ENCODE measurements at places on chromosomes 11 and 22.
A peak's percentile ranks its signal among the peaks of the same experiment; 100 is the strongest.

- no peak for DNase-seq
Measured at GRCh38 chr11:5818245-5818886, 9.6 kb downstream of the OR52N2 start.

GRCh38 chr11:79762279-79762921 is 321.6 kb upstream of the TENM4 start:
- no peak for DNase-seq

GRCh38 chr22:36463783-36464184 is 17.7 kb downstream of the TXN2 start:
- DNase-seq = no peak

GRCh38 chr22:48334971-48335370 is 1492.7 kb downstream of the BRD1 start:
- no peak for DNase-seq

DNA sequence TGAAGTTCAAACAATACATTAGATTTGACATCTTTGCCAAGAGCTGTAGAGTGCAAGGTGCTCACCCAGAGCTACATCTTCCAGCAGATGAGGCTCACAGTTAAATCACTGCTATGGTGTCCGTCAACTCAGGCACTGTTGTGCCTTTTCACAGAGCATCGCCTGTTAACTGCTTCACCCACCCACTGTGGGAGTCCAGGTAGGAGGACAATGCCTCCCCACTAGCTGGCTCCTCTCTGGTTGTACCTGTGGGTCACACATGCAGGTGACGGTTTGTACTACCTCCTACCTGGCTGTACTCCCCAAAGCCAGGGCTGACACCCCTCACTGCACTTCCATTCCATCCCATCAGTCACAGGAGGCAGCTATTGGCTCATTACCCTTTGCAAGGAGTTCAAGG is 84.6 kb upstream of the TOP3B start:
- DNase-seq = no peak

- peak; percentile 25 for DNase-seq
Measured at GRCh38 chr11:58923300-58923788, 15.9 kb upstream of the GLYATL1 start.

DNA sequence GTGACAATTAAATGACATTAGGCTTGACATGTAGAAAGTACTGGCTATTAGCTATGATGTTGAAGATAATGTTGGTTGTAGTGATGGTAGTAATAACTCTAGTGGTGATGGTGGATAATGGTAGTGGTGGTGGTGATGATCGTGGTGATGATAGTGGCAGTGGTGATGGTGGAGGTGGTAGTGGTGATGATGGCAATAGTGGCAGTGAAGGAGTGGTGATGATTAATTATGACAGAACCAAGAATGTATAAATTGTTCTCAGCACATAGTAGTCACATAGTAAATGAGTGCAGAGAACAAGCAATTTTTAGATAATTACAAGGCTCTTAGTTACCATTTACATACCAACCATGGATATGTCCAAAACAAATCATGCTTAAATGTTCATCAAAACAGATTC is 5.3 kb upstream of the CD44 start:
- peak; percentile 49 for DNase-seq

- peak; percentile 14 for DNase-seq
Measured at GRCh38 chr11:37946155-37946766, 1348.2 kb upstream of the RAG2 start.

DNA sequence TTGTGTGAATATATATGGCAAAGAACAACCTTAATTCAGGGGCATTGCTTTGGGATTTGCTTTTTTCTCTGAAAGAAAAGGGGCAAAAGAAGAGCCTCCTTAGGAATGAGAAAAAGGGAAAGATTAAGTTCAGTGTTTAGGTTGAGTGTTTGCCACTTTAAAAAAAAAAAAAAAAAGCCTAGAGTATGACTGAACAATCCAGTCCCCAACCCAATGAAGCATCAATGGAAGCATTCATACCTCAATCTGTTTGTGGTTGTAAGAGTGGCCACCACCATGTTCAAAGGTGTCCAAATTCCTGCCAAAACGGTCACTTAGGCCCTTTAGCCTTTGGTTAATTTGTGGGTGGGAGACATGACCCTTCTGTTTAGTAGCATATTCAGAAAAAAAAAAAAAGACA is 260.6 kb downstream of the SOX6 start:
- no peak for DNase-seq

DNA sequence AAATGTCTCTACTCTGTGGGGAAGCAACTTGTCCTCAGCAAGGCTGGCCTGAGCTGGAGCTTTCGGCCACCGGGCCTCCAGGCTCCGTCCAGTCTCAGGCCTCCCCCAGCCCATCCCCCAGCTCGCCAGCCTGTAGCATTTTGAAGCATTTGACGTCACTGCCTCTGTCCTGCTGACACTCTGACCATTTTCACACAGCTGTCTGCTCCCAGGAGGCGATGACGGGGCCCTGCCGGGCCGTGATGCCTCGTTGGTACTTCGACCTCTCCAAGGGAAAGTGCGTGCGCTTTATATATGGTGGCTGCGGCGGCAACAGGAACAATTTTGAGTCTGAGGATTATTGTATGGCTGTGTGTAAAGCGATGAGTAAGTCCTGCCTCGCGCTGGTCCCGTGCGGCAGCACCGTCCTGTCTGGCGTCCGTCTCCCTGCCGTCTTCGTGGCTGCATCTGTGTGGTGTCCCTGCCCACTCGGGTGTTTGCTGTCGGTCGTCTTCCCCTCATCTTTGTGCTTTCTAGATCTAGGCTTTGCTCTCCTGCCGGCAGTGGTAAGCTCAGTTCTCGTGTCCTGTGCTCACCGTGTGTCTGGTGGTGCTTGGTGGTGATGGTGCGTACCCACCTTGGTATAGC is 36.1 kb upstream of the ST14 start:
- no peak for DNase-seq

GRCh38 chr11:13927481-13927880 is 35.0 kb upstream of the SPON1 start:
- DNase-seq = no peak

DNA sequence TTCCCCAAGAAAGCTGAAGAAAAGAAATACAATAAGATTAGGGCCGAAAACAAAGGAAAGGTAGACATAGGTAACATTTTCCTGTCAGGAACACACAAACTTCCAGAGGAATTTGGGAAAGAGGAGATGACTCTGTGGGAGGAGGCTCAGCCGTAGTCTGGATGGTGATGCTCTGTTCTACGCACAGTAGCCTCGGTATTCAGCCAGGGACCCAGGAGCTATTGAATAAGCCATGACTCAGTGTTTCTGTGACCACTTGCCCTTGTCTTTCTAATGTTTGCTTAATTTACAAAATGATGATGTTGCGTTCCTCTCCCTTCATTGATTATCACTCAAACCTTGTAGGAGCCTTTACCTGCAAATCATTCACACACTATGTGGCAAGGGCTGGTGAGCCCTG is 745.0 kb downstream of the NTM start:
- no peak for DNase-seq

DNA sequence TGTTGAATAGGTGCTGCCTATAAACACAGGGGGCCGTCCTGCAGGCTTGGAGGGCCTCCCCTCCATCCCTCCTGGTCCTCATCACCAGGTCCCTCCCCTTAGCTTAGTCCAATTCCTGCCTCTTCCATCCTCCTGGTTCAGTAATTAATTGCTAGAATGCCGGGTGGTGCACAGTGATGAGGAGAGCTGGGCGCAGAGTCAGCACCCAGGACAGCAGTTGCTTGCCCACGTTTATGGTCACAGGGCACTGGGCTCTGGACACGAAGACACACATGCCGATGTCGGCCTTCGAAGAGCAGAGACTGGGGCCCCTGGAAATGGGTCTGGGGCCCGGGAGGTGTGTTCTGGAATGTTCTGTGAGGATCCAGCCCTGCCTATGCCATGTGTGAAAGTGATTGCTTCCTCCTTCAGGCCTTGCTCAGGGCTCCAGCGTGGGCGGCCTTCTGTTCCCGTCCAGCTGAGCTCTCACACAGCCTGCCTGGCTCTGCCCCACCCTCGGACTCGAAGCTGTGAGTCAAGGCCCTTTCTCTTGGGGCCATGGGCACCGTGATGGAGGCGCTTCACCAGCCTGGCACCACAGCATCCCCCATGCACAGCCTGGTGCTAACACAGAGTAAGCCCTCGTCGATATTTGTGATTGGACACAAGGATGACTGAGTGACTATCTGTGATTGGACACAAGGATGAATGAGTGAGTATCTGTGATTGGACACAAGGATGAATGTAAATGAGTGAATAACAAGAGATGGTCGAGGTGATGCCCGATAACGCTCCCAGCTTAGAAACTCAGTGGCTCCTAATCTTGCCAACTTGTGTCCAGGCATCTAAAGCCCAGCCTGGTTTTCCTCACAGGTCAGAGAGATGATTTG is 884.7 kb downstream of the BRD1 start:
- no peak for DNase-seq

DNA sequence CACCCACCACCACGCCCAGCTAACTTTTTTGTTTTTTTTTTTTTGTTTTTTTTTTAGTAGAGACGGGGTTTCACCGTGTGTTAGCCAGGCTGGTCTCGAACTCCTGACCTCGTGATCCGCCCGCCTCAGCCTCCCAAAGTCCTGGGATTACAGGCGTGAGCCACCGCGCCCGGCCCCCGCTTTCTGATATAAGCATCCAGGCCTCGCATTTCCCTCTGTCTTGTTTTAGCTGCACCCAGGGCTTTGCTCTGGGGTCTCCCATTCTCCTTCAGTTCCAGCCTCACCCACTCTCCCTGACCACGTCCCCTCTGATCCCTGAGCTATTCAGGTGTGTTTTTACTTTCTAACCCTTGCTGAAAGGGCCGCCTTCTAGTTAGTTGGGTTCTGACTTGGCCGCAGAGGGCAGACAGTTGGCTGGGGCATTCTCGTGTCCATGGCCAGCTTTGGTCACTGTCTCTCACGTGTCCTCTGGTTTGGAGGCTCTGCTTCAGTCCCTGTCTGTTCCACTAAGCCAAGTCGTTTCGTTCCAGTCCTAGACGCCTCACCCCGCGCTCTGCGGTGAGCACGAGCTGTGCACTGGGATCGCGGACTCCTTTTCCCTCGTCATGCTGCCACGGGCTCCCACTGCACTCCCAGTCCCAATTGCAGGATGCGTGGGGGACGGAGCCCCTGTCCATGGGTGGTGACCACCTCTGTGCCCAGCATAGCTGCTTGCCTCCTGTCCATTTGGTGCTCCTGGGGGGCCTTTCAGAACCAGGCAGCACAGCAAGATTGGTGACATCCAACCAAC is 6.0 kb upstream of the TNNT3 start:
- DNase-seq = no peak

- DNase-seq = no peak
Measured at GRCh38 chr11:128599729-128600128, 12.4 kb upstream of the ETS1 start.

DNA sequence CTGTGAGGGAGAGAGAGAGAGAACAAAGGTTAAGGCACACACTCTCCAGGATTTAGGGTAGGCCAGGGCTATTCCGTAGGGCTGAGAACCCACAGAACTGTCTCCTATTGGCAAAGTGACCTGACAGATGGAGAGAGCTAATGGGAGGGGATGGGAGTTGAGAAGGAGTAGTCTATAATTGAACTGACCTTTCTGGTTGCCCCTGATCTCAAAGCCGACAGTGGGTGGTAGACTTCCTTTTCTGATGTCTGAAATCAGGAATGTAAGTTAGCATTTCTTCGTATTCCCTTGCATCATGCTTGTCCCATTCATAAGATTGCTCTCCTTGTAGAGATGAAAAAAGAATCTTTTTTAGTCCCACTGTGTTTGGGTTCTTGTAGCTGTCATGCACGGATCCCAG is 210.1 kb downstream of the NTM start:
- DNase-seq = no peak

- DNase-seq = no peak
Measured at GRCh38 chr11:72045849-72046248, 34.5 kb downstream of the NUMA1 start.

DNA sequence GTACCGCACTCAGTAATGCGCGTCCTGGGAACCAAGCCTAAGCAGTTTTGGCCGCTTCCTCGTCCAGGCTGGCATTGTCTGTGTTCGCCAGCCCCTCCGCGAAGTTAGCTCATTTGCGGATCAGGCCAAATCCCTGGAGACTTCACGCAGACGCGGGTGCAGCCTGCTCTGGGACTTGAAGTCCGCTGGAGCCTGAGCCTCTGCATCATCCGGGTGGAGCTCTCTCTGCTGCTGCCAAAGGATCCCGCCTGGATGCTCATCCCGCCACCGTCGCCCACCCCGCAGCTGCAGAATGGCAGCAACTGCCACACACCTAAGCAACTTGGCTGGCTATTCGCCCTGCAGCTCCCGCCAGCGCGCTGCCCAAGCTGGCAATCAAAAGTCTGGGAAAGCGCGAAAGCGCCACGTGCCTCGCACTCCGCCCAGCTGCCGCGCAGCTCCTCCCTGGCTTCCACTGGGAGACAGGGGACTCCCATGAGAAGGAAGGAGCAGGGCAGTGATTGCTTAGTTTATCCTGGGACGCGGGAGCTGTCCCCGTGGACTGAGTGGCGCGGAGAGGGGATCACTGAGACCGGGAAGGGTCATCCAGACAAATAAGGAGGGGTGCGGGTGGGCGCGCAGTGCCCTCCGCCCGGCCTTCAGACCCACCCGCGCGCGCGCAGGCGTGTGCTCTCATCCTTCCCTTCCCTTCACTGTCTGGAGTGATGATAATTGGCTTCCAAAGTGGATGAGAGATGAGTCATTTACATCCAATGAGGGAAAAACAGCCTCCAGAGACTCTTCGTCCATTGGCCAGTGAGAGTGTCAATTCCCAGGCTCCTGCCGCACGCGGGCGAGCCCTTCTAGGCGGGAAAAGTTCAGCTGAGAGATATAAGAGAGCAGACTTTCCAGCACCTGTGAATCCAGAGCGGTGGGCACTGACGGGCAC is 23.2 kb upstream of the GLYATL1B start:
- no peak for DNase-seq

- no peak for DNase-seq
Measured at GRCh38 chr11:64384981-64385944, 26.3 kb downstream of the RPS6KA4 start.

- DNase-seq = no peak
Measured at GRCh38 chr22:32323513-32324164, 34.0 kb upstream of the RFPL3 start.

GRCh38 chr11:1520663-1521267 is 34.2 kb upstream of the MOB2 start:
- no peak for DNase-seq

DNA sequence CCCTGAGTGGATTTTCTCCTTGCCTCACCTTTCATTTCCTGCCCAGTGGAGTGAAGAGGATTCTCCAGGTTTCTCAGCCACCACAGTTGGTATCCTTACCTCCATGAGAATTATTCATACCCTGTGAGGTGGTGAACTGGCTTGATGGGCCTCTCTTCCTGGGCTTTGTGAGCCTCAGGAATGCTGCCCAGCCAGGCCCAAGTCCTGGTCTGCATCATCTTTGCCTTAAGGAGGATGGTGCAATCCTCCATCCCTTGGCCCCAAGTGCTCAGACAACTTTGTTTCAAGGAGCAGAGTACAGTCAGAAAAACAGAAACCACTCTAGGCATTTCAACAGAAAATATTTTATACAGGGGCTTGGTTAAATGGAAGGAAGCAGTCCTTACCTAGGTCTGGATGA is 114.2 kb upstream of the CADM1 start:
- no peak for DNase-seq

GRCh38 chr11:73152086-73152853 is 10.2 kb upstream of the FCHSD2 start:
- DNase-seq = no peak

All from activated CD4-positive, alpha-beta T cell treated with anti-CD3 and anti-CD28 coated beads, Interleukin-2, amount 50 U/mL, for 48 hours (primary cell).